Right atrium auricular region (tissue), 2 donors: ENCODE measurements at places on chromosomes 11 and 22. TPM values are rescaled to one million over a fixed set of nuclear protein-coding genes. Genes with fewer than 3 reads are reported as not detected.

GAB4 gene
- not detected for total RNA-seq

MAJIN gene
- not detected for total RNA-seq

TRAF6 gene
- total RNA-seq = 10.0 TPM

OR5D13 gene
- not detected for total RNA-seq

GLB1L3 gene
- not detected for total RNA-seq

C22orf15 gene
- total RNA-seq = not detected

GRK3 gene
- total RNA-seq = 6.2 TPM

MUC5B gene
- not detected for total RNA-seq

ADAMTS8 gene
- total RNA-seq = 7.8 TPM

NUP160 gene
- 11.7 TPM for total RNA-seq

MLC1 gene
- 0.71 TPM for total RNA-seq

LRP4 gene
- total RNA-seq = 22.5 TPM

SMTNL1 gene
- total RNA-seq = not detected

SLCO2B1 gene
- total RNA-seq = 24.6 TPM

NRXN2 gene
- total RNA-seq = 1.4 TPM

NEAT1 gene
- total RNA-seq = 52.5 TPM

TMEM123 gene
- 72.8 TPM for total RNA-seq

IRAG1 gene
- total RNA-seq = 4.6 TPM

OOSP2 gene
- not detected for total RNA-seq

OR4A16 gene
- not detected for total RNA-seq

KCNC1 gene
- not detected for total RNA-seq

ZNF195 gene
- 9.6 TPM for total RNA-seq

RFPL3 gene
- not detected for total RNA-seq

OR52N4 gene
- not detected for total RNA-seq

SLC1A2 gene
- total RNA-seq = 2.5 TPM

PATE2 gene
- not detected for total RNA-seq

DRD4 gene
- not detected for total RNA-seq

TYMP gene
- 35.8 TPM for total RNA-seq

GVQW3 gene
- 0.89 TPM for total RNA-seq

GLYAT gene
- total RNA-seq = not detected

PPP1CA gene
- total RNA-seq = 97.8 TPM

MS4A4A gene
- total RNA-seq = 11.6 TPM

MS4A6A gene
- total RNA-seq = 15.6 TPM

NUCB2 gene
- 61.6 TPM for total RNA-seq

GLYATL1 gene
- not detected for total RNA-seq

TUBA8 gene
- 67.1 TPM for total RNA-seq

CHADL gene
- total RNA-seq = 8.3 TPM

IGLL1 gene
- total RNA-seq = not detected

CRYBA4 gene
- not detected for total RNA-seq

SLC22A9 gene
- not detected for total RNA-seq

CARNS1 gene
- total RNA-seq = 9.9 TPM

MYO7A gene
- total RNA-seq = 1.4 TPM

WBP2NL gene
- not detected for total RNA-seq

MYOD1 gene
- total RNA-seq = not detected

DERL3 gene
- total RNA-seq = 10.6 TPM

OR5B21 gene
- not detected for total RNA-seq

OSM gene
- total RNA-seq = 0.63 TPM

TEX54 gene
- not detected for total RNA-seq

FAM168A gene
- total RNA-seq = 40.8 TPM

B4GALNT4 gene
- total RNA-seq = not detected

HBB gene
- 1,514 TPM for total RNA-seq

GRM5 gene
- total RNA-seq = not detected

C22orf42 gene
- not detected for total RNA-seq

MCAT gene
- total RNA-seq = 17.6 TPM

POU2AF3 gene
- total RNA-seq = not detected

XKR3 gene
- total RNA-seq = not detected

HBG1 gene
- not detected for total RNA-seq
